ENCODE measurements at places on chromosomes 5 and 9.

DNA sequence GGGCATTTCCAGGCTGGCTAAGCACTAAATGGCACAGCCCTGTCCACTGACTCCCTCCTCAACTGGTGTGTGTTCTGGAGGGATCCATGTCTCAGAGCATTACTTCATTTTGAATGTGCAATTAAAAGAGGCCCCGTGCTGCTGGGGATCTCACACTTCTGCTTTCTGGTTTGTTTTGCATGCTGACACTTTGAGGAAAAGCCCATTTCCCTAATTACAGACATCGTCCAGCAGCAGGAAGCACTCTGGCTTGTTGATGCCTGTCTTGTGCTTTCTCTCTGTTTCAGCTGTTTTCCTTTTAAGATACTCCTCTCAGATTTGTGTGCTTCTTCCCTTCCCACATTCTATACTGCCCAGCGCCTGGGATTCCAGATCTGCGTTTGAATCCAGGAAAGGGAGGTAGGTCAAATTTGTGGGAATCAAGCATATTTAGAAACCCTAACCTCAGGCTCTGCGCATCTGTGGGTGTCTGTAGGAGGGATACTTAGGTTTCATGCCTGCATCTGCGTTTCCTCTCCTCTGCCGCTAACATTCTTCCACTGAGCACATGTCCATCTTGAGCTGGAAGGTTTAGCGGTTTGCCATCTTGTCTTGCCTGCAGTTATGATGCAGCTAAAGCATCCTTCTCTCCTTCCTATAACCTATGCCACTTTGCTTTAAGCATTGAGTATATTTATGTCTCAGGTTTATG is 25.7 kb downstream of the SYK start:
- no peak for DNase-seq

DNA sequence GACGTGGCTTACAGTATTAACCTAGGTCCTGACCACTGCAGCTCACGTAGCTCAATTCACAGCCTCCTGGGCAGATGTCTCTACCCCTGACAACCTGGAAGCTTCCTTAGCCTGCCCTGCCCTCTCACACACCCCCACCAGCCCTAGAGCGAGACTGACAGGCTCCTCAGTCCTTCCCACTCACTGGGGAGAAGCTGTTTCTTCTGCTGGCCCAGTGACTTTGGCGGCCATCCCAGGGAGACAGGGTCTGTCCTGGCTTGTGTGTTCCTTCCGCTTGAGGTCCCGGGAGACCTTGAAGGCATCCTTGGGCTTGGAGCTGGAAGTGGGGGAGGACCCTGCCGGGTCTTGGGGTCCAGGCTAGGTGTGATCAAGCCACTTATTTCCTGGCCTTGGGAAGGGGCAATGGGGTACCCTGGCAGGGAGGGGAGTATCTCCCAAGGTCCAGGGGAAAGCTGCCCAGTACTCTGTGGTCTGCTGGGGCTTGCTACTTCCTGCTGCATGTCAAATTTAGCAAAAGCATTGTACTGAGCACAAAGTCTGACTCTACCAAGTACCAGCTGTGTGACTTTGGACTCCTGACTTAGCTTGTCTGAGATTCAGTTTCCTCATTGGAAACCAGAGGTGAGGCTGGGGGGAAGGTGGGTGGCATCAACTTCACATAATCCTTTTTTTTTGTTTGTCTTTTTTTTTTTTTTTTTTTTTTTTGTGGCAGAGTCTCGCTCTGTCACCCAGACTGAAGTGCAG is 1.9 kb downstream of the MIGA2 start:
- no peak for DNase-seq

DNA sequence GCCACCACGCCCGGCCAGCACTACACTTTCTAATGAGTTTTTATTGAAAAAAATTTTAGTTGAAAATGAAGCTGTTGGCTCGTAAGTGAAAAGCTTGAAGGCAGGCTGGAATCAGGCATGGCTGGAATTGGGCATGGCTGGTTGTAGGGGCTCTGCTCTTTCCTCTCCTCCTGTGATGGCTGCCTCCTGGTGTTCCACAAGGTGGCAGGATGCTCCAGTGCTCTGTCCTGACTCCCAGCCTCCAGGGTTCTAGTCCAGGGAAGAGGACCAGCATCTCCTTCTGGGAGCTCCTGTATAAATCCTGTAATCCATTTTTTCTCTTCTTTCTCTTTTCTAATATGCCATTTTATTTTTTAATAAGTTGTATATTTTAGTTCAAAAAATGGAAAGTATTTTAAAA is 57.2 kb upstream of the DHFR start:
- no peak for DNase-seq

- no peak for DNase-seq
These were observed 354.0 kb upstream of the CLINT1 start for GRCh38 chr5:158212917-158213316.

- peak; percentile 24 for DNase-seq
These were observed 51.0 kb downstream of the IRF1 start for GRCh38 chr5:132439521-132440089.

DNA sequence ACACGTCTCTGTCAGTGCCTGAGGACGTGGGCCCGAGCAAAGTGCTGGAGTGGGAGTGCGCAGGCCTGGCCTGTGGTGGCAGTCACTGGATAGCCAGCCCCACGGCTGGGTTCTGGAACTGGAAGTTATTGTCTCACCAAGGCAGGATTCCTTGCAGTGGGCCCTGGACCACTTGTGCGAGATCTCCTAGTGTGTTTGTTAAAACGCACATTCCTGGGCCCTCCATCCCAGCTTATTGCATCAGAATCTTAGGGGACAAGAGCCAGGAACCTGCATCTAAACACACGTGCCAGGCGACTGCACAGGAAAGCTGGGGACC is 26.9 kb downstream of the PTPA start:
- no peak for DNase-seq

DNA sequence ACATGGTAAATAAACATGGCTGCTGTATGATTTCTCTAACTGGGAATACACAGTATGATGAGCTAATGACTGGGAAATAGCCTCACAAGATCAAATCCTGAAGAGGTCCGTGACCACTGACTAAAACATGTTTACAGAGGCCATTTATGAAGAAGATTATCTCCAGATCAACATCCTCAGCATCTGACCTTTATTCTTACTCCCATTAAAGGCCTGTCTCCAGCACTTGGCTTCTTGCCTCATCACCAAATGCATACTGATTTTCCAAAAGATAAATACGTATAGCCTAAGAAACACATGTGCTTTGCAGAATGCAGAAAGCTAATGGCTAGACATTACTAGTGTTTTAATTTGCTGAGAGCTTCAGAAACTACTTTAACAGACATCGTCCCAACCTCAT is 108.0 kb upstream of the TSLP start:
- DNase-seq = no peak

DNA sequence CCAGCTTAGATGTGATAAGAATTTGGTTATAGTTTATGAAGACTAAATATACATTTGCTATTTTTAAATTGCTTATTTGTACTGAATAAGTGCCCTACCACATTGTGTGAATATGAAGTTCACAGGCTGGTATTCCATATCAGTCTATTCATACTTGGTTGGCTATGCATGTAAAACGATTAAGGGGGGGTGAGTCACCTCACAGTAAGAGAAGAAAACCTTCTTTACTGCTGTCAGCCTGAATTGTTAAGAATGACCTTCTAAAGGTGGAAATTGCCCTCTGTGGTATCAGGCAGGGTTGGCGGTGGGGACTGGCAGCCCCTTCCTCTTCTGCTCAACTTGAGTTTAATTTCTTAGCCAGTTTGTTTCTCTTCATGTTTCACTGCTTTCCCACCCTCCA is 127.0 kb upstream of the RPS23 start:
- DNase-seq = no peak

GRCh38 chr5:102924963-102925362 is 169.9 kb downstream of the PAM start:
- no peak for DNase-seq
